Cardiac septum (tissue), 1 donor: ENCODE measurements at places on chromosomes 16 and 17. TPM values are rescaled to one million over a fixed set of nuclear protein-coding genes. Genes with fewer than 3 reads are reported as not detected.

DNA sequence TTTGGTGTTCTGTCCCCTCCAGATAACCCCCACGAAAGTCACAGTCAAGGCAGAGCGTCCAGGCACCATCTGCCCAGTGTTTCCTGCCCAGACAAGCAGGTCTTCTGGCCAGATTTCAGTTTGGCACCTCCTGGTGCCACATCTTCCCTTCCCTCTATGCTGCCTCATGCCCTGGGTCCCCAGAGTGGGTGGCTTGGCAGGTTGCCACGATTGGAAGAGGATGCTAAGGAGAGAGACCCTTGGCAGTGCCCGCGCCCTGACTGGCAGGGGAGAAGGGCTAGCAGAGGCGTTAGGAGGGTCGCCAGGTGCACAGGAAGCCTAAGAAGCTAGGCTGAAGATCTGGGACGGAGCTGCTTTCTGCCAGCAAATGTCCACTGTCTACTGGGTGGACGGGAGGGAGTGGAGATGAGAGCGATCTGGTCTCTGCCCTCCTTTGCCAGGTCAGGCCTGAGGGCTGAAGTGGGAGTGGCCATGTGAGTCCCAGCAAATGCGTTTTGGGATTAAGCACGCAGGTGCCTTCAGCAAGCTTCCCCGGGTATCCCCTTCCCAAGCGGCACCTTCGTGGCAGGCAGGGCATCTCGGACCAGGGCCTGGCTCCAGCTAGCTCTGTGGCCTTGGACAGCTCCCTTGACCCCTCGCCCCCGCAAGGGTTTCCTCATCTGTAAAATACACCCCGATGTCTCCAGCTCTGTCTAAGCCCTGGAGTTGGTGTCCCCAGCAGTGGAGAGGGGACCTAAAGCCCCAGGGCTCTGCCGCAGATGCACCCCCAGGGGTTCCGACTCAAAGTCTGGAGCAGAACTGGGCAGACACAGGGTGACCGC lies 13.4 kb upstream of the CD300A start:
- DNase-seq = no peak

GRCh38 chr16:80792031-80792430 lies 12.4 kb downstream of the CDYL2 start:
- DNase-seq = no peak

DNA sequence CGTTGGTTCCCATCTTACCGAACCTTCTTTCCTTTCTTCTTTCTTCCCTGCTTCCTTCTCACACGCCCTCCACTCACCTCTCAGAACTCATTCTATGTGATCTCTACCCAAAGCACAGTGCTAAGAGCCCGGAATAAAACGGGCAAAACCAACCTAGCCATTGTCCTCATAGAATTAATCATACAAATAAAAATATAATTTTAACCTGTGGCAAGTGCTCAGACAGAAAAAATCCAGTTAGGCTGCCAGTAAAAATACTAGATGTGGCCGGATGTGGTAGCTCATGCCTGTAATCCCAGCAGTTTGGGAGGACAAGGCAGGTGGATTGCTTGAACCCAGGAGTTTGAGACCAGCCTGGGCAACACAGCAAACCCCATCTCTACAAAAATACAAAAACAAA lies 27.0 kb downstream of the BMERB1 start:
- no peak for DNase-seq

DNA sequence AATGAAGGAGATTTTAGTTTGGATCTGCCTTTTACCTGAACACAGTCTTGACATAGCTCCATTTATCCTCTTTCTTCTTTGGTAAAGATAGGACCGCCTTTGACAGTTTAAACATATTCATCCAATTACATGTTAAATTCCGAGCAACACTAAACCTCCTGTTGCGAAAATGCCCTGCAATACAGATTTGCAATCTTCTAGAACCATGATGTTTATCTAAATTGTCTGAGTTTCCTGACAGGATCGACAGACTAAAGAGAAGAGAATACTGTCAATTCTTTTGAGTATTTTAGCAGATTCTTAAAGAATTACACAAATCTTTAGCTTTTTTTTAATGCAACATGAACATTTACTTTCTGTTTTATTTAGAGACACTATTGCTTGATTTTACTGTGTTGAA lies 1145.5 kb downstream of the CDH11 start:
- DNase-seq = no peak

The ALOX15 gene
- total RNA-seq = 0.35 TPM

The MRC2 gene
- total RNA-seq = 28.9 TPM

The TLCD1 gene
- 2.4 TPM for total RNA-seq

The MYH8 gene
- total RNA-seq = 0.05 TPM
